T1000 (cell line): ENCODE measurements at places on chromosomes 11 and 22.

DNA sequence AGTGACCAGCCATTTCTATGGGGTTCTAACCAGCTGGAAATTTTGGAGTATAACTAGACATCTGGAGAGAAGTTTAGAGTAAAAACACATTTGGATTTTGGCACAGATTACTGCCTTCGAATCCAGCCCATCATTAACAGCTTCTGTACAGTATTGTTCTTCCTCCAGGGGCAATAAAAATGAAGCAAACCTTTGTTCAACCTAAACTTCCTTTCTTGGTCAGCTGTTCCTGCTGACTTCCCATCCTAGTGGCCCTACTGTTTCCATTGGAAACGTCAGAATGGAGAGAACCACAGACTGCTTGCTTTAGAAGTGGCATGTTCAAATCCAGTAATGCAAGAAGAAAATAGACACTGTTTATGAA lies 203.7 kb upstream of the MTMR2 start:
- DNase-seq = no peak

DNA sequence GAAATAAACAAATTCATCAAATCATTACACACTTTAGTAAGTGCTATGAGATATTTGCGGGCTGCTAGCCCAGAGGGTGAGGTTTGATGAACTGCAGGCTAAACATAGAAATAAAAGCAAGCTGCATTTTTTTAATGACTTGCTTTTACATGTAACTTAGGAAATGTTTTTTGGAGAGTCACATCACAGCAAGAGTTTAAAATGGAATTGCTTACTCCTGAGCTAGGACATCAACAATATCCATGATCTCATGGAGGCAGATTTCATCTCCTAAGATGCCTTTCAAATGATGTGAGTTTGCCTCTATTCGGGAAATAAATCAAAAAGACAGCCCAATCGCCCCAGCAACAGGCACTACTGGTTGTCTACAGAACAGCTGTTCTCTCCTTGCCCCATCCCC lies 73.4 kb upstream of the CD44 start:
- no peak for DNase-seq

DNA sequence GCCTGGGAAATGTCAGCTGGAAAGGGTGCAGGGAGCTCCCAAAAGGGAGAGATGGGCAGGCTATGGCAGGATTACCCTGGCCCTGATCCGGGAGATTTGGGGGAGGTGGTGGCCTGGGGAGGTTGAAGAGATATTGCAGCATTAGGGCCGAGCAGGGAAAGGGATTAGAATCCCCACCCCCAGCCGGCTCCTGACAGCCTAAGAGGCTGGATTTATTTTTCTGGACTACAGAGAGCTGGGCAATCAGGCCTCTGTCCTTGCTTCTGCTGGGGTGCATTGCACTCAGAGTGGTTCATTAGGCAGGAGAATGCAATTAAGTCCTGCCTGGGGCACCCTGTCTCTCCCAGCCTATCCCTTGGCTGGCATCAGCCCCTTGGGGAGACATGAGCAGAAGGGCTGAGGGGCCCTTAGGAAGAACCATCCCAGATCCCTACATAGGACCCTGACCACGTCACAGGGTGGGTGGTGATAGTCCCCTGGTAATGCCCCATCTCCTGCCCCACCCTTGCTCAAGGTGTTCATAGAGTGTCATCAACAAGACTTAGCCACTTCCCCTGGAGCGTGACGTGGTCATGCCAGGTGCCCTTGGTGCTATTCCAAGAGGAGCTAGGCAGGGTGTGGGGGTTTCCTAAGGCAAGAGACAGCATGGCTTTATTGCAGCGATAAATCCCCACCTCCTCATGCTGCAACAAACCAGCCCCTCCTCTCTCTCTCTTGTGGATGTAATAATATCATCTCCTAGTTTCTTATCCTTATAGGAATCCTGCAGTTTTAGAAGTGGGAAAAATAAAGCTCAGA lies 38.4 kb upstream of the KLHL35 start:
- DNase-seq = no peak

DNA sequence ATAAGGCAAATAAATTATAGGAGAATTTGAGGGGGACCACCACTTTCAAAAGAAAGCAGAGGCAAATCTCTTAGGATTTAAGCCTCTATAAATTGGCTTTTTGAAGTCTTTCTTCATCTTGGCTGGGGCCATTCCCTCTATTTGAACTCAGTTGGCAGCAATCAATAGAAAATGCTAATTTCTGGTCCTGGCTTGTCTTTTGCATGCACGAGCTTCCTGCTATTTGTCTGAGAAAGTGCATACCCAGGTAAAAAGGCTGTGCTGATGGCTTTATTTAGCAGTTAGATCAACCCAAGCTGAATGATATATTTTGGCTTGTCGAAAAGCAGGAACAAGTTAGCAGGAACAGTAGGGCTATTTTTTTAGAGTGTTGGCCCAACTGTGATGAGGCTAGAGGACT lies 64.1 kb upstream of the GRAMD1B start:
- no peak for DNase-seq

DNA sequence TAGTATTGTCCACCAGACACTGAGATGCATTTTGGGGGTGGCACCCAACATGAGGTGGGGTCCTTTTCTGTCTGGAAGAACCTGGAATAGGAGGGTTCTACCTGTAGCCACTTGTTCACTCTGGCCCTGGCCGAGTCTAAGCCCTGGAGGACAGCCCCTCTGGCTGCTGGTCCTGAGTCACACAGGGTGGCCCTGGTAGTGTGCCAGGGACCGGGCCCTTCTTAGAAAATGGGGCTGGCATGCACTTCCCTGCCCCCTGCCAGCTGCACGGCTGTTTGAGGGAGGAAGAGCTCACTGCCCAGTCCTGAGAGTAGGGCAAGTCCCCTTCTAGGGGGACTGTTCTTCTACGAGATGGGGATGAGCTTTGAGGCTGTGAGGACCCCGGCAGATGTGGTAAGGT lies 2.2 kb downstream of the PLCB3 start:
- DNase-seq = no peak

DNA sequence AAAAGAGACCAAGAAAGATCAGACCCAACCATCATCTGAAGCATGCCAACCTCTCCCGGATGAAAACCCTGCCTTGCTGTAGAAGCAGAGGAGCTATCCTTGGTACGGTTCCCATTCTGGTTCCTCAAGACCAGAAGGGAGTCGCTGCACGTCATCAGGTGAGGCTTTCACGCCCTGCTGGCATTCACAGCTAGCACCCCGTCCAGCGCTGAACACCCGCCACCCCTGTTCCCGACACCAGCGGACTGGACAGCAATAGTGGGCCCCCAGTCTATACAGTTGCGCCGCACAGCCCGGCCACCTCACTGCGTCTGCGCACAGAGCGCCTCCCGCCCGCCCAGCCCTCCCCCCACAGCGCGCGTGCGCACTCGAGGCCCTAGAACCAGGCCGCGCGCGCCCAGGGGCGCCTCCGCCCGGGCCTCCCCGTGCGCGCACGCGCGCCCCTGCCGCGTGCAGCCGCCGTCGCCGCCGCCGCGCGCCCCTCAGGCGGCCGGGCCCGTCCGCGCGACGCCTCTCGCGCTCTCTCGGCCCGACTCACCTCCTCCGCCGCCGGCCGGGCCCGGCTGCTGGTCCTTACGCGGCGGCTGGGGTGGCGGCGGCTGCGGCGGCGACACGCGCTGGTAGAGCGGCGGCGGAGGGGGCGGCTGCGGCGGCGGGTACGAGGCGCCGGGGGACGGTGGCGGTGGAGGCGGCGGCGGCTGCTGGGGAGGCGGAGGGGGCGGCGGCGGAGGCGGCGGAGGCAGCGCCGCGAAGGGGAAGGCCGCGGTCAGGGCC lies 706 bp downstream of the SF1 start:
- peak; percentile 69 for DNase-seq

- no peak for DNase-seq
Measured at GRCh38 chr22:39214383-39215069, 30.3 kb downstream of the PDGFB start.

- DNase-seq = no peak
Measured at GRCh38 chr11:18310800-18311340, 11.1 kb downstream of the HPS5 start.

GRCh38 chr22:36333644-36334043 lies 54.1 kb downstream of the MYH9 start:
- DNase-seq = no peak

- DNase-seq = no peak
Measured at GRCh38 chr11:119545978-119546915, 123.3 kb upstream of the THY1 start.

DNA sequence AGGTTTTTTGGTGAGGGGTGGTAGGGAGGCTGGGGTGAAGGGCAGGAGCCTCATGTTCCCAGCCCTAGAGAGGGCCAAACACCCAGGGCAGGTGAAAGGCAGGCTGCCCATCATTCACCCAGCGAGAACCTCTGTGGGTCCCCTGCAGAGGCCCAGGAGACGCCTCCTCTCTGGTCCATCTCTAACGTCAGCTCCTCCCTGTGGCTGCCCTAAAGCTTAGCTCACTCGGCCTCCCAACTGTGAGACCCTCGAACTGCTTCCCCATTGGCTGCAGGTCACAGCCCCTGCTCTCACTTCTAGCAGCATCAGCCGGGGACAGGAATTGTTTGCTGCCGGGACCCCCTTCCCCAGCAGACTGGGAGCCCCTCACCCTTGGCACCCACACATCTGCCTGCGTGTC lies 615 bp upstream of the NFAM1 start:
- no peak for DNase-seq

GRCh38 chr11:18001191-18001590 lies 11.7 kb downstream of the SERGEF start:
- no peak for DNase-seq

- no peak for DNase-seq
Measured at GRCh38 chr22:36010882-36011281, 17.7 kb downstream of the RBFOX2 start.

DNA sequence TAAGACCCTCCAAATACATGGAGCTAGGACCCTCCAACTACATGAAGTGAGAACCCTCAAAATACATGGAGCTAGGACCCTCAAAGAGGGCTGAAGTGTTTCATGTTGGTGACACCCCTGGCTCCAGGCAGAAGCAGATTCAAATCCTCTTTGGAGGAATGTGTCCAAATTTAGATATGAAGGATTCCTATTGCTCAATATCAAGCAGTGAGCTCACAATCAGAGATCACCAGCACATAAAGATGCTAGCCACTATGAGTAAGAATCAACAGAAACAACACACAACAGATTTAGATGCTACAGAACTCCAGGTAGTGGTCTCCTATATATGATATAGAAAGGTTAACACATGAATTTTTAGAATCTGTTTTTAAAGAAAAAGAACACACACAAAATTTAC lies 11.2 kb upstream of the RAB3IL1 start:
- no peak for DNase-seq

- DNase-seq = no peak
Measured at GRCh38 chr11:59614277-59615119, 1.1 kb downstream of the OSBP start.

- no peak for DNase-seq
Measured at GRCh38 chr11:85094795-85095194, 532.3 kb downstream of the DLG2 start.

DNA sequence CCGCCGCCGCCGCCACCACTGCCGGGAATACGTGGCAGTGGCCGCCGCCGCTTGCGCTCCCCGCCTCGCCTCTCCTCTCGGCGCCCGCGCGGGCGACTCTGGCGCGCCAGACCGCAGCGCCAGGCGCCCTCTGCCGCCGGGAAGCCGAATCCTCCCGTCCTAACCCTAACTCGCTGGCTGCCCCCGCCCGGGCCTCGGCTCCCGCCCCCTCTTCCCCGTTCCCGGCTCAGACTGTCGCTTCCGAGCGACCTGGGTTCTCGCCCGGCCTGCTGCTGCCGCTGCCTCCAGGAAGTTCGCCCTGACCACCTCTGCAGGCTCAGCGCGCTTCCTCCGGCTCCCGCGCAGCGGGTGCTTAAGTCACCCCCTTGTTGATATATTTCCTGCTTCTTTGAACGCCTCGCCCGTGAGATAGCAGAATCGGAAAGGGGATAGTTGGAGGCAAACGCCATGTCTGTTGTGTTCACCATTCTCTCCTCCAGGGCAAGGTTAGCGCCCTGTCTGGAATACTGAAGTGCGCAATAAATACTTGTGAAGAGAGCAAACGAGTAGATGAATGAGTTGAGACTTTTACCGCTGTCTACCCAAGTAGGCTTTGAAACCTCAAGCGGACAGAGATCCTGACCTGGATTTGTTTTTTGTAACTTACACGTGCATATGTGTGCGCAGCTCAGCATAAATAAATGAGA lies at the start of gene SMCO4:
Gene SMCO4, minus strand, starts transcription at position 100 of the 686 bp plus-strand sequence. CDS start 64,202 bp downstream, outside the sequence.
- DNase-seq = peak; percentile 47

DNA sequence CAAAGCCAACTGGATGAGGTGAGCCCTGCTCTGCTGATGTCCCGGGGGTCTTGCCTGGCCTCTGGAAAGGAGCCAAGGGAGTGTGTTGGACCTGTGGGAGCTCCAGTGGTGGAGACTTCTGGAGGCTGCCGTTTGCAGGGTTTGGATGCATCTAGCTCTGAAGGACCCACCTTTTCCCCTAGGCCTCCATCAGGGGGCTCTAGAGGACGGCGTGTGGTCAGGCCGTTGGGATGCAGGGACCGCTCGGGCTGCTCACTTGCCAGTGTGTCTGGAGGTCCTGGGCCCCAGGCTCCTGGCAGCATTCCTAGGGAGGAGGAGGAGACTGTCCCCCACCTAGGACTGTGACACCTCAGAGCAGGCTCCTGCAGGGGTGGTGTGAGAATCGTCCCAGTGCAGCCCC lies 58.3 kb downstream of the PRDM11 start:
- no peak for DNase-seq

DNA sequence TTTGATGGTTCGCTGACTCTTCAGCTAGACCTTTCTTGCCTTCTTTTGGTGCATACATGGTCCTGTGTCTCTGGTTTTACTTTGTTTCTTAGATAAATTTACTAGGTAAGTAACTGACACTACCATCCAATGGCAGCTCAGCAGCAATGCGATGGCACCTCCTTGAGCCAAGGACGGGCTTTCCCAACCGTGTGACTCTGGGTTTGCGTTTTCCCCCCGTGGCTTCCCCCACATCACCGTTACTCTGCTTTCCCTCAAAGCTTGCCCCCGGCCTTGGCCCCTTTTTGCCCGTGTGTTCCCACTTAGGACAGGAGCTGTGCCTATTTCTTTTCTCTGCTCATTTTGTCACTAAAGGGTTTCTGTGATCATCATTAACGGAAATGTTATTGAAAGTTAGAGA lies 41.5 kb downstream of the TBC1D22A start:
- no peak for DNase-seq

DNA sequence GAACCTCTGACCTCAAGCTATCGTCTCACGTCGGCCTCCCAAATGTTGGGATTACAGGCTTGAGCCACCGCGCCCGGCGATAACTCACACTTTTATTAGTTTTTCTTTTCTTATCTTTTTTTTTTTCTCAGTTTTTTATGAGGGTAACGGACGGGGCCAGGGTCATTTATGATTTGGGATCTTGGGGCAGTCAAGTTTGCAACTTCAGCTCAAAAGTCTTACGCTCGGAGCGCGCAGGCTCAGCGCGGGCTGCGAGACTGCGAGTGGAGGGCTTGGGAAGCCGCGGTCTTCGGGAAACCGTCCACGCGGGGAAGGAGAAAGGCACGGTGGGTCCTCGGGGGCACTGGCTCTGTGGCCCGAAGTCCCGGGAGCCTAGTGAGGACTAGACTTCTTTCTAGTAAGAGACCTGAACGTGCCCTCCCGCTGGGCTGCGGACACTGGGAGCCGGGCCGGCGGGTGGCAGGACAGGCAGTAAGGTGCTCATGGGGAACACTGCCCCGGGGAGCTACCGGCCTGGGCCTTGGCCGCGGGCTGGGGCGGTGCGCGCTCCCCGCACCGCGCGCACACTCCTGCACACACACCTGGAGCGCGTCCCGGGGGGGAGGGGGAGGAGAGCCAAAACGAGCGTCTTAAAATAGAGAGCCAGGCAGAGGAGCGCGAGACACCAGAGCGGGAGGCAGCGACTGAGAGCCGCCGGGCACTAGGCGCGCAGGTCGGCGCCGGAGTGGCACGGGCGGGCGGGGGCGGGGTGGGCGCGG lies 476 bp upstream of the BARX2 start:
- no peak for DNase-seq

GRCh38 chr22:39242595-39243438 lies 2.0 kb downstream of the PDGFB start:
- DNase-seq = no peak

- no peak for DNase-seq
Measured at GRCh38 chr11:96015906-96016565, 92.1 kb upstream of the MTMR2 start.
